ENCODE measurements at places on chromosomes 7 and 10.

GRCh38 chr10:103555712-103556111 lies 62.2 kb downstream of the NEURL1 start:
- no peak for DNase-seq

DNA sequence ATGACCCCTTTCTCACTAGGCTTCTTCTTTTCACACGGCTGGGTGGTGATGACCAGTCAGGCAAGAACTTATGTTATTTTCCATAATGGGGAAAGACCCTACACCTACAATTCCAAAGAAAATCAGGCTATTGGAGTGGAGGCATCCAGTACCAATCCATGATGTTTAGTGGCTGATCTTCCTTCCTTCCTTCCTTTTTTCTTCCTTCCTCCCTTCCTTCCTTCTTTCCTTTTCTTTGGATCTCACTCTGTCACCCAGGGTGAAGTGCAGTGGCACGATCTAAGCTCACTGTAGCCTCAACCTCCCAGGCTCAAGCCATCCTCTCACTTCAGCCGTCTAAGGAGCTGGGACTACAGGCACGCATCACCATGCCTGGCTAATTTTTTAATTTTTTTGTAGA lies 2.5 kb downstream of the RGS10 start:
- no peak for DNase-seq

- DNase-seq = no peak
Measured at GRCh38 chr7:80552031-80552694, 40.3 kb upstream of the GNAT3 start.

- DNase-seq = no peak
Measured at GRCh38 chr7:118053353-118053752, 130.6 kb upstream of the LSM8 start.

DNA sequence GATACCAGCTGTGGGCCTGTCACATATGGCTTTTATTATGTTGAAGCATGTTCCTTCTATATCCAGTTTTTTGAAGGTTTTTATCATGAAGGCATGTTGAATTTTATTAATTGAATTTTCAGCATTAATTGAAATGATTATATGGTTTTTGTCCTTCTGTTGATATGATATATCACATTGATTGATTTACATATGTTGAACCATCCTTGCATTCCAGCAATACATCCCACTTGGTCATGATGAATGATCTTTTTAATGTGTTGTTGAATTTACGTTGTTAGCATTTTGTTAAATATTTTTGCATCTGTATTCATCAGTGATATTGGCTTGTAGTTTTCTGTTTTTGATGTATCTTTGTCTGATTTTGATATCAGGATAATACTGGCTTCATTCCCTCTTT lies 21.2 kb downstream of the PRSS37 start:
- DNase-seq = no peak
